Fibroblast of skin of right quadriceps (primary cell): ENCODE measurements at places on chromosomes 11 and 22.

GRCh38 chr11:112410325-112410724, 149.7 kb upstream of the PLET1 start:
- DNase-seq: no peak

- no peak for DNase-seq
These were observed 32.7 kb upstream of the HEPHL1 start for GRCh38 chr11:93988455-93988854.

- no peak for DNase-seq
These were observed 29.8 kb downstream of the OR6Q1 start for GRCh38 chr11:58060535-58060934.

DNA sequence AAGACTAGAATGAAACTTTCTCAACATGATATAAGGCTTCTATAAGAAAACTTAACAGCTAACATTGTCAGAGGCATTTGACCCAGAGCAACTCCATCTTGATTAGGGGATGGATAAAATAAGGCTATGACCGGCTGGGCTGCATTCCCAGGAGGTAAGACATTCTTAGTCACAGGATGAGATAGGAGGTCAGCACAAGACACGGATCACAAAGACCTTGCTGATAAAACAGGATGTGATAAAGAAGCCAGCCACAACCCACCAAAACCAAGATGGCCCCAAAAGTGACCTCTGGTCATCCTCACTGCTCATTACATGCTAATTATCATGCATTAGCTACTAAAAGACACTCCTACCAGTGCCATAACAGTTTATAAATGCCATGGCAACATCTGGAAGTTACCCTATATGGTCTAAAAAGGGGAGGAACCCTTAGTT, 135.2 kb downstream of the TTC28 start:
- DNase-seq: no peak

DNA sequence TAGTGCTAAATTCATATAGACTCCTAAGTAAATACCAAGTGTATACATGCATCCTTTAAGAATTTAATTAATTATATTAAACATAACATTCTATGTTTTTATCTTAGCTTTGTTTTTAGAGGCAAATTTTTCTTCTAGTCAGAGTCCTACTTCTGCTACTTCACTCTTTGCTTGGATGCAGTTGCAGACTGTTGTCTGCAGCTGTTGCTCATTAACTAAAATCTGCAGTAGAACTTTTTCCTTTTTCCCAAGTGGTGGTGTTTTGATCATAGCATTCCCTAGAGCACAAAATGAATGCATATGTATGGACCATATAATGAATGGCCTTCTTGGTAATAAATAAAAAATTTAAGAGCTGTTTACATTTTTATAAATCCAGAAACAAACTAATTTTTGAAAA, 198.3 kb downstream of the CASP12 start:
- DNase-seq: no peak

GRCh38 chr11:75273411-75274391, 33.1 kb downstream of the TPBGL start:
- no peak for DNase-seq

DNA sequence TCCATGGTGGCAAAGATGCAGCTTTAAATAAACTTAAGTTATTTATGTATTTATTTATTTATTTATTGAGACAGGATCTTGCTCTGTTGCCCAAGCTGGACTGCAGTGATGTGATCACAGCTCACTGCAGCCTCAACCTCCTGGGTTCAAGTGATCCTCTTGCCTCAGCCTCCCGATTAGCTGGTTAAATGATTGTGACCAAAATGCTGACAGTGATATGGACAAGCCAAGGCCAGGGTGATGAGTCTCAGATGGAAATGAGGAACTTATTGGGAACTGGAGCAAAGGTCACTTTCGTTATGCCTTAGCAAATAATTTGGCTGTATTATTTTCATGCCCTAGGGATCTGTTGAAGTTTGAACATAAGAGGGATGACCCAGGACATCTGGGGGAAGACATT, 9.3 kb upstream of the LRP5 start:
- DNase-seq: no peak

- no peak for DNase-seq
These were observed 5.4 kb upstream of the TMPRSS4 start for GRCh38 chr11:118071416-118072030.

DNA sequence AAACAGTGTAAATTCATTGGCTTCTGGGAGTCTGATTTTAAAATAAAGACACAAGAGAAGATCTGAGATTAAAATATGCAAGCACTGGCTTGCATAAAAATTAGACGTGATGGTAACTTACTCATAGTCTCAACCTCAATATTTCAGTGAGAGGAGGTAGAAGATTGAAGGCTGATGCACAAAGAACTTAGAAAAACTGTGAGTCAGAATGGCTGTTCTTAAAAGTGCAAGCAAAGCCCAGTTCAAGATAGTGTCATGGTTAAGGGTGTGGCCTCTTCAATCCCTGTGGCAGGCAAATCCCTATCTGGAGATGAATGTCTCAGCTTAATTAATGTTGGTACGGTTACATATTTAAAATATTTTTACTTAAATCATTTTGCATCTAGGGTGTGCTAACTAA, 33.6 kb upstream of the FIBIN start:
- DNase-seq: peak; percentile 64

- DNase-seq: peak; percentile 88
These were observed 10.7 kb downstream of the LSP1 start for GRCh38 chr11:1863352-1864216.

DNA sequence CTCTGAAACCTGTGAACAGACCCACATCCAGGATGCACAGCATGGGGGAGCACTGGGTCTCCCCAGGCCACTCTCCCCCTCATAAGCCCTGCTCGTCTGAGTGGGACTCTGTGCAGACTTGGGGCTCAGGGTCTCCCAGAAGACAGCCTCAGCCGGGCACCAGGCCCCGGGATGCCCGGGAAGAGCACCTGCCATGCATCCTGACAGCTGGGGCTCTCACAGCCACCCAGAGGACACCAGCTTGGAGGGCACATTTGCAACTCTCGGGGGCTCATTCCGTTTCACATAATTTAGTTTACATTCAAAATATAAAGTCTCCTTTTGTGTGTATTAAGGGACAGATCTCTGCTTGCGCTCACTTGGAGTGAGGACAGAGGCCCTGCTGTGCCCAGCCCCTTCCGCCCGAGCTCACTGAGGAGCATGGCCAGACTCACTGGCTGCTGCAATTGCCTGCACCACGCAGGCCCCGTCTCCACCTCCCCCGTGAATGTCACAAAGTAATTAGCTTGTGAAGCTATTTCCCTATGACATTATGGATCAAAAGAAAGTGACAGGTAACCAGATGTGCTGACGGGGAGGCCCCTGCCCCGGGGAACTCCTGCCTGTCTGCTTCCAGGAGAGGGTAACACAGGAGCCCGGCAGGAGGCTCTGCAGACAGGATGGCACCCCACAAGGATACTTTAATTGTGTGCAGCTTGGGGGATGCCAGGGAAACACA, 275.6 kb downstream of the BRD1 start:
- DNase-seq: no peak

DNA sequence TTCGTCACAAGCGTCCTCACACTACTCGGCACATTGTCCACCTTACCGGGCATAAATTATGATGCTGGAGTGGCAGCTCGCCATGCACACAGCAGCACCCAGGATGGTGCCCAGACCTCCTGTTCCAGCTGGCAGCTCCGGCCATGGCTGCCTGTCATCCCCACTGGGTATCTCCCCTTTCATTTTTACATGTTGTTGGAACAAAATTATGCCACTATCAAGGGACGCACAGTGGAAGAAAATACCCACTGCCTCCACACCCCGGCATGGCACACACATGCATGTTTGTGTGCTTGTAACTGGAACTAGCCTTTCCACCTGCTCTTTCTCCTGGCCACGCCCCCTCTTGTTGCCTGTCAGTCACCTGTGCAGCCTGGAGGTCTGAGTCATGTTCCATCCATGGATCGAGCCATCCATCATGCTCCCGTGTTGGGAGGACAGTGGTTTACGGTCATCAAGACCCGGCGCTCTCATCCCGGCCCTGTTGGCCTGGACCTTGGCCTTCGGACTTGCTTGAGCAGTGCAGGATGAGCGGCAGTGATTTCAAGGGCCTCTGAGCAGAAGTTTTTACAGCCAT, 1069.6 kb downstream of the BRD1 start:
- no peak for DNase-seq

- no peak for DNase-seq
These were observed 16.7 kb upstream of the CD44 start for GRCh38 chr11:35122308-35122707.

DNA sequence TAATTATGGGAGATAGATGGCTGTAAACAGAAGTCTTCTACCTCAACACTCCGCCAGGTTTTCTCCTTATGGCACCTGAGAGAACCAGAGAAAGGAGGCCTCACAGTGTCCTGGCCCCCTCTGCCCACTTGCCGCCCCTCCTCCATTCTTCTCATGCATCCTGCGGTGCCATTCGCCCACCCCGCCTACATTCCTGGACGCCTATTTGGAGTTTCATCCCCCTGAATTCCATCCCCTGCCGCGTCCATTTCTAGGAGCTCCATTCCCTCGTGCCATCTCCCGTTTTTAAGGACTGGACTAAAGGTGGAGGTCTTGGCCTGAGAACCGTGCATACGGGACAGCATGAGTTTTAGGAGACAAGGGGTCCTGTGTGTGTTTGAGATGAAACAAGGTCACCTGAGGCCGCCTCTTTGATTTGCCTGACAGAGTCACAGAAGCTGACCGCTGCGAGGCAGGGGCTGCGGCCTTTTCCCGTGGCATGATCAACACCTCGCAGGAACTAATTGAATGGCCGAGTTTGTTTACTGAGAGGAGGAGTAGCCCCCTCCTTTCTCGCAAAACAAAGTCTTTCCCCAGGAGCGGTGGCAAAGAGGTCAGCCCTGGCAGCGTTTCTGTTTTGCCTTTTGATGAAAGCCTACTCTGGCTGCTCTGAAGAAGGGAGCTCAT, 246.2 kb downstream of the ST3GAL4 start:
- no peak for DNase-seq

GRCh38 chr11:78282821-78283220, 94.1 kb downstream of the USP35 start:
- DNase-seq: no peak

GRCh38 chr22:26580240-26580962, 9.5 kb downstream of the TPST2 start:
- DNase-seq: no peak

DNA sequence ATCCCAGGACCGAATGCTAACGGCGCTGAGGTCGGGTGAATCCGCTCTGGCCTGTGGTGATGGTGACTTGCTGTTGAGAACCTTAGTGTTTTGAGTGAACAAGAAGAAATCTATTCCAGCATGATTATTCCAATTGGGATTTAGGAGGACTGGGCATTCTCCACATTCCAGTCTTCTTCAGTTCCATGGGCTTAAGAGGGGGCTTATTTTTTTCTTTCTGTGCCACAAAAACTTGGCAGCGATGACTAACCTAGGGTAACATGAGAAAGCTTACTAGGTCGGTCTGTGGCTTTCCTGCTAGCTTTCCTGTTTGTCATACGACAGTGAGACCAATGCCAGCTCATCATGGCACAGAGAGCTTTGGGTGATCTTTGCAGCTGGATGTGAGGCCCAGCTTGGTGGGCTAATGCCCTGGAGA, 62.9 kb upstream of the ATXN10 start:
- DNase-seq: peak; percentile 91

GRCh38 chr11:133019545-133020371, 512.5 kb downstream of the OPCML start:
- no peak for DNase-seq

DNA sequence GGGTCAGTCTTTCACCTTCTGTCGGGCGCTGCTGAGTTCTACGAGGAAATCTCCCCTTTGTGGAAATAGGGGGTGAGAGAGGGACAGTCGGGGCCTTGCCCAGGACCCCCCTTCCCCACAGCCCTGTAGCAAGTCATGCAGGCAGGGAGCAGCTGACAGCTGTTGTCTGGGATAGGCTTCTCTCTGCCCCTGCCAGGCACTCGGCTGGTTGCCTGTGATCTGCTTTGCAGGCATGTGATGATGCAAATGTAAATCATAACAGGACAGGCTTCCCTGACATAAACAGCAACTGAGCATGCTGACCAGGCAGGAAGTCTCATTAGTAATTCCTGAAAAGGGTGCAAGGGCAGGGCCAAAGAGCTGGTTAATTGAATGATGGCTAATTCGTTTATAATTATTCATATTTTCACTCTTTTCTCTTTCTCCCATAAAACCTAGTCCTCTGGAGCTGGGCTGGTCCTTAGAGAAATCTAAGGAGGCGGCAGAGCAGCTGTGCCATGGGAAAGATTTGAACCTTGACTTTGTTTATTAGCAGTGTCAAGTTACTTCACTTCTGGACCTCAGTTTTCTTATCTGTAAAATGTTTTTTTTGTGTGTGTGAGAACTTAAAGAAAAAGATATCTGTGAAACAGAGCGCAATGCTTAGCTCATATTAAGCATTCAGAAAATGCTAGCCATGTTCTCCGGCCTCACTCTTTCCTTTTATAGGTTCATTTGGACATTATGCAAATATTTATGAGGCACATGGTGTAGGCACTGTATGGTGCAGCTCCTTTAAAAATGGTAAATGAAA, 129.7 kb downstream of the LDLRAD3 start:
- DNase-seq: peak; percentile 63

- DNase-seq: peak; percentile 38
These were observed 122.2 kb upstream of the SYN3 start for GRCh38 chr22:33180356-33180755.

GRCh38 chr11:123338266-123338800, 91.7 kb upstream of the GRAMD1B start:
- no peak for DNase-seq

DNA sequence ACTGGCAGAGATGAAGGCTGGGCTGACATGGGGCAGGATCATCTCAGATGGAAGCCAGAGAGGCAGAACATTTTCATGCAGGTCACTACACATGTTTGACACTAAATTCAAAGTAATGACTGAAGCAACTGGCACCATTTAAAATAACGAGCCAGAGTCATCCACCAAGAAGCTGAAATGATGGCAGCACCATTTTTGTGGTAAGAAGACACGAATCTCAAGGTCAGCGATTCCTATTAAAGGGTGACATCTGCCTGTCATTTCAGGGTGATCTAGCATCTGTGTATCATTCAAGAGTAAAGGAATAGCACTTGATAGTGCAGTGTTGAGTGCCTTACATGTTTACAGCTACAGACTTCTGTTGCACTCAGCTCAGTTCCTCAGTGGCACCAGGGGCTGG, 113.4 kb upstream of the C11orf87 start:
- no peak for DNase-seq

DNA sequence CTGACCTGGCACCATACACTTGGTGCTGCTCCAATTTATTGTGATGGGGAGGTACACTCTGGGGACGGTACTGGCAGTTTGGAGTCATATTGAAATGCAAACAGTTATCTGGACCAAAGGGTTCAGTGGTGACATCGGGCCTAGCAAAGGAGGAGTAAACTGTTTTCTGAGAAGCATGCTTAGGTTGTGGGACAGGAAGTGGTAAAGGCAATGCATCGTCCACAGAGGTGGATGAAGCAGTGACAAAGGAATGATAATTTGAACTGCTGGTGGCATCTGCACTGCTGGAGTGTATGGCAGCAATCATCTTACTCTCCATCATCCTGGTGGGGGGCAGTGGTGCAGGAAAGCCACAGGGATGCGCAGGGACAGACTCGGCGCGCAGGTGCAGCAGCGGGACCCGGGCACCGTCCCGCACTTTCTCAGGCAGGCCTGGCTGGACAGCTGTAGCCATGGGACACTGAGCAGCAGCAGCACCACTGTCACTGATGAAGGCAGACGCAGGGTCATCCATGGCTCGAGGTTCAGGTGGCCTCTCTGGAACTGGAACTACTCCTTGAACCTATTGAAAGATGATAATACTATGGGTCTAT, 28.0 kb upstream of the TP53AIP1 start:
- DNase-seq: no peak

GRCh38 chr22:20721409-20722218, 52.3 kb upstream of the SERPIND1 start:
- DNase-seq: no peak
